ENCODE measurements at places on chromosomes 3 and 15.

DNA sequence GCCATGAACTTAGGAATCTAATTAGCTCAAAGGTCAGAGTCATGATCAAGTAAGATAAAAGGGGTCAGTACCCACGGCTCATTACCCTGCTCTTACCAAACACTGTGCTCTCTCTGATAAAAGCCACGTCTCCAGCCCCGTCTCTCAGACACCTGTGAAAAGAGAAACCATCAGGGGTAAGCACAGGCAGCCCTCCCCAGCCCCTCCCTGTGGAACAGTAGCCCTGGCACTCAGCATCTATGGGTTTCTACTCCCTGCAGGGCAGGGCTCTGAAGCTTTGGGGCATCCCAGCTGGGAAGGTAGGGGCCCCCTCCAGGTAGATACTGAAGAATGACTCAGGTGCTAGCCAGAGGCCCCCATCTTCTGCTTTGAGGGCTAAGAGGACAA, 10.5 kb downstream of the LTF start:
- DNase-seq: no peak

- no peak for DNase-seq
Observed at GRCh38 chr15:98422130-98422478, 226.2 kb upstream of the IGF1R start.

DNA sequence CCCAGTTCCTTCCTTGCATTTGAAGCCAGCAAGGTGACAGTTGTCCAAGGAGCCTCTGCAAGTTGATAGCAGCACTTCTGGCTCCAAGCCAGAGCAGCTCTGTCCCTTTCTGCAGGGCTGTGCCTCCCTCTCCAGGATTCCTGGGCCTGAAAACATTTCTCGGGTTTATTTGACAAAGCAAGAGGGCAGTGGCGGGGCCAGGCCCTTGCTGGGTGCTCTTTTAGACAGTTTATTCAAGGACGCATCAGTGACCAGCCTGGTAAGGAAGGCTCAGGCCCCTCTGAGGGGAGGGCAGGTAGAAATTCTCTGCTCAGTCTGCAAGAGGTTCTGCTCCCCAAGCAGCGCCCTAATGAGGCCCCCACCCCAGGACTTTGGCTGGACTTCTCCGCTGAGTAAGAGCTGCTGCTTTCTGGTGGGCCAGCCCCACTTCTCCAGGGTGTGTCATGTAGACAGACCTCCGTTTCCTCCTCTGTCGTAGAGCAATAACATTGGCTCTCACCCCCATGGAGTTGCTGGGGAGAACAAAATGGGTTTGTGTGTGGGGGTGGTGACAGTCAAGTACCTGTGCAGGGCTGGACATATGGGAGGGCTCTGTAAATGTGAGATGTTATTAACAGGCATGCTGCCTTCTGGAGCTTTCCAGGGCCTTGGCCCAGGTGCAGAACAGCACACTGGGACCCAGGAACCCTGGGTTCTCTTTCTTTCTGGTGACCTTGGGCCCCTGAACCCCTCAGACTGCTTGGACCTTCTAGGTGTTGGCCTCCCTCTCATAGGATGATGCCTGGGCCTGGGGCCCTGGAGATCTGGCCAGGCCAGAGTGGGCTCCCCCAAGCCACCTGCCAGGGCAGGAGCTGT, 146.2 kb upstream of the TLE3 start:
- DNase-seq: no peak

GRCh38 chr3:99542767-99543518, 95.5 kb upstream of the COL8A1 start:
- no peak for DNase-seq

DNA sequence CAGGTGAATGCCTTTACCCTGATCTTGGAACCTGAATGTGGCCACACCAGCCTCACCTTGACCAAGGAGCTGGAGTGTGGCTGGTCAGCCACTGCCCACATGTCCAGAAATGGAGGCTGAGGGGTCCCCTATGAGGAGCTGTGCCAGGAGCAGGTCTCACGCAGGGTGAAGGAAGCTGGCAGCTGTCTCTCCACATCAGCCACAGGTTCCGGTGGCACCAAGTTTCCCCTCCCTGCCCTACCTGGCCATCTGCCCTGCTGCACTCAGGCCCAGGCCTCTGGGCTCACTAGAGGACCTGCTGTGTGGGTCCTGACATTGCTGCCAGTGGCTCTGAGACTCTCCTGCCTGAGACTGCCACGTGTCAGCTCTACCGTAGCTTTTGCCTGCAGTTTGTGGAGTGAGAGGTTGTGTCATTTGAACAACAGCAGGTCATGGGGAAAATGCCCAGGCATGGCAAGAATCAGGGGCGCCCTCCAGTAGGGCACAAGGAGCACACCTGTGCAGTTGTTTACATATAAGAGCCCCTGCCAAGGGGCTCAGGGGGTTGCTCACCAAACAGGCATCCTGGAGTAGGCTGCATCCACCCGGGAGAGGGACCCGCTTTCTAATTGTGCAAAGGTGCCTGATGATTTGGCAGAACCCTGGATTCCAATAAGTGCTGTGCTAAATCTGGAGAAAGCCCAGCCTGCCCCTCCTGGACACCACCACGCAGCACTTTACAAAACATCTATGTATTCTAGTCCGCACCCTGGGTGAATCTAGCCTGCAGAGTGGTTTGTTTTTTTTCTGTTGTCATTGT, 258.5 kb upstream of the TLE3 start:
- DNase-seq: no peak

DNA sequence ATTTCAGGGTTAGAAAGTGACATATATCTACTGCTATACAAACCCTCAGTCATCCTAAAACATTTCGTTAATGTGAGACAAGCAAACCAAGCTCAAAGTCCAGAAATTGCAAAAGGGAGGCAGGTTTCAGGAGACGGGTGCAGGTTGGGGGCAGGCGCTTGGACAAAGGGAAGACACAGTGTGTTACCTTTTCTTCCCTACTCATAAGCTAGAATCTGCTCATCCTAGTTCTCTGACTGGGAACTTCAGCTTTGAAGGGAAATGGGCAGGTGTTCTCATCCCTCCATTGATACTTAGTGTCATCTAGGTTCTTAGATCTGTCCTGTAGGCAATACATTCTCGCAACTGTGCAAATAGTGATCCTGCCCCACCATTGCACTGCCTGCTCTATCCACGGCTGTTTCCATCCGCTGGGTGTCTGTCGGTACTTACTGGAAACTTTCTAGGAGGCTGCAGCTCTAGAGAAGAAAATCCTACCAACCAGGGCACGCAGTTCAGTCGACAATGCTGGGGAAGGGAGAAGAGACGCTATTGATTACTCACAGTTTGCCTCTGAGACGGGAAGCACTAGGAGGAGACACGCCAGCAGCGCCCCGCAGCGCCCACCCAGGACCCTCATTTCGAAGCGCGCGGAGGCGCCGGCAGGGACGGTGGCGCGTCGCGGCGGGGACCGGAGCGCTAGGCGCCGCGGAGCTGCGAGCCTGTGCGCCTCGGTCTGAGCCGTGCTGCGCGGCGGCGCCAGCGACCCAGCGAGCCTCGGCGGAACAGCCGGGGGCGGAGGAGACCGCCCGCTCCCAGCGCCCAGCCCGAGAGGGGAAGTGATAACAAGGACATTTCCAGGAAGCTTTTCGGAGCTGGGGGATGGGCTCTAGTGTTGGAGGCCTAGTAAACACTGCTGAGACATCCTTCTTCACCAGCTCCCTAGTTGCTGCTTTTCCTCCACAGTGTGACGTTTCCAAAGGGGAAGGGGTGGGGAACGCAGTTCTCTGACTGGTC, at the start of gene PROS1:
Gene PROS1, minus strand, starts transcription at position 766 of the 996 bp plus-strand sequence. Its CDS starts 147 bp downstream, at position 619.
- peak; percentile 56 for DNase-seq

GRCh38 chr15:60975952-60976351, 253.2 kb downstream of the RORA start:
- DNase-seq: no peak

GRCh38 chr3:156236556-156237260, 116.3 kb downstream of the KCNAB1 start:
- DNase-seq: no peak

GRCh38 chr3:126911162-126912026, 71.5 kb upstream of the PLXNA1 start:
- DNase-seq: peak; percentile 90

DNA sequence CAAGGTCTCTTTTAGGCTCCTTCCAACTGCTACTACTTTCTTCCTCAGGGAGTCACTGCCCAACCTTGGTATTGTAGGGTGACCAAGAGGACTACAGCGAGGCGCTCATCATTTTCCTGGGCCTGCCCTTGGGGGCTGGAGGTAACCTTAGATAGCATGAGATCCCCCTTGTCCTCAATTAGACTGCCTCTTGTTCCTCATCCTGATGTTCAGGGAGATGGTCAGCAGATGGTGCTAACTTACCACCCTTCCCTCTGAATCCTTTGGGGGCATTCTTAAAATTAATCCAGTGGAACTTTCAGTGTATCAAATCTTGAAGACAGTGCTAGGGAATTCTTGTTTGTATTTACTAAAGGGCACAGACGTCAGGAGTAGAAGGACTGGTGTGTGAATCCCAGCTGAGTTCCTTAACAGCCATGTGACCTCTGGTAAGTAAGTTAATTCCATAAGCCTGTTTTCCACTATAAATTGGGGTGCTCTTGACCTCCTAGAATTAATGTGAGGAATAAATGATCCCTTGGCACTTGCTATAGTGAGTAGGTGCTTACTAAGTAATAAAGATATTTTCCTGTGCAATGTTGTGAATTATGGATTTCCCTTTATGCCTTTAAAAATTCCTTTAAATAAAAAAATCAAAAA, 4.1 kb upstream of the CLPX start:
- peak; percentile 67 for DNase-seq

DNA sequence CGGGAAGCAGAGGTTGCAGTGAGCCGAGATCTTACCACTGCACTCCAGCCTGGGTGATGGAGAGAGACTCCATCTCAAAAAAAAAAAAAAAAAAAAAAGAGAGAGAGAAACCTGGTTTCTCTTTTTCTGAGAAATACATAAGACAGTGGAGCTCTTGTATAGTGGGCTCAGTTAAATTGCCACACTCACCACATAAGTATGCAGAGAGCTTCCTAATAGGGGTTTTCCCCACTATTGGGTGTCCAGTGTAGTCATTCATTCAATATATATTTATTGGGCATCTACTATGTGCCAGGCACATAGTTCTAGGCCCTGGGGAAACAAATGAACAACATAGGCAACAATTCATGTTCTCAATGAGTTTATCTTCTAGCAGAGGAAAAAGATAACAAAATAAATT, 48.9 kb upstream of the FMN1 start:
- DNase-seq: no peak

Measured in HTR-8/SVneo (cell line).